ENCODE measurements at places on chromosomes 7 and 10.

DNA sequence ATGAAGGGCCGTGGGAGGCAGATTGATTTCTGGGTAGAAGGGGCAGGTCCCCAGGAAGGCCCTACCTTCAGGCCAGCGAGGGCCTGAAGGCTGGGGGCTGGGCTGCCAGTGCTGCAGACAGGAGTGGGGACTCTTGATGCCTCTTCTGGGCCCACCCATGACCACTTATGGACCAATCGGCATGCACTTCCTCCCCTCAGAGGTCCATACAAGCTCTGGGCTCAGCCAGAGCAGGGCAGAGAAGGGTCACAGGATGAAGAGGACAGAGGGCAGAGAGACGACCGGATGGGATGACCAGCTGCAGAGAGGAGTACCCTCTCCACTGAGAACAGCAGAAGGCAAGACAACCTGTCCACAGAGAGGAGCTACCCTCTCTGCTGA lies 120.1 kb downstream of the DYNC2I1 start:
- no peak for DNase-seq

GRCh38 chr10:59654007-59654406 lies 55.6 kb downstream of the SLC16A9 start:
- no peak for DNase-seq

DNA sequence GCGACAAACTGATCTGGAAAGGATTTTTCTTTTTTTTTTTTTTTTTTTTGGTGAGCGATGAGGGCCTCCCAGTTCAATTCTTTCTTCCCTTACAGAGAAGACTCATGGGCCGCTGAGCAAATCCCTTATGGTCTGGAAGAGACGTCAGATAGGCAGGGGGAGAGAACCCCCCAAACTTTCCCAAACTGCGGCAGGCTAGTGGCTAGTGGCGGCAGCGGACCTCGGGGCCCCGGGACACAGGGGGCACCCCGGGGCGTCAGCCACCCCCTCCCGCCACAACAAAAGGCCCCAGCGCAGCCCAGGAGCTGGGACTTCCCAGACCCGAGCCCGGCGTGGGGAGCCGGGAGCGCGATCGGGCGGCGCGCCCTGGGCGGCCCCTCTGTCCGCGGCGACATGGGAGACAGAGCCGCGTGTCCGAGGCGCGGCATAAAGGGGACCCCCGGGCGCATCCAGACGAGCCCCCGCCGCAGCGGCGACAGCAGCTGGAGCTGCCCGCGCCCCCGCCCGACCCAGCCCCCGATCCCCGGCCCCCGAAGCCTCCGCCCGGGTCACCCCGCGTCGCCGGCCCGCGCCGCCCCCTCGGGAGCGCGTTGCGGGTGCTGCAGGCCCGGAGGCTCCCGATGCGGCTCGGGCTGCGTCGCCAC lies 755 bp downstream of the FAM171A1 start:
- DNase-seq: peak; percentile 33

DNA sequence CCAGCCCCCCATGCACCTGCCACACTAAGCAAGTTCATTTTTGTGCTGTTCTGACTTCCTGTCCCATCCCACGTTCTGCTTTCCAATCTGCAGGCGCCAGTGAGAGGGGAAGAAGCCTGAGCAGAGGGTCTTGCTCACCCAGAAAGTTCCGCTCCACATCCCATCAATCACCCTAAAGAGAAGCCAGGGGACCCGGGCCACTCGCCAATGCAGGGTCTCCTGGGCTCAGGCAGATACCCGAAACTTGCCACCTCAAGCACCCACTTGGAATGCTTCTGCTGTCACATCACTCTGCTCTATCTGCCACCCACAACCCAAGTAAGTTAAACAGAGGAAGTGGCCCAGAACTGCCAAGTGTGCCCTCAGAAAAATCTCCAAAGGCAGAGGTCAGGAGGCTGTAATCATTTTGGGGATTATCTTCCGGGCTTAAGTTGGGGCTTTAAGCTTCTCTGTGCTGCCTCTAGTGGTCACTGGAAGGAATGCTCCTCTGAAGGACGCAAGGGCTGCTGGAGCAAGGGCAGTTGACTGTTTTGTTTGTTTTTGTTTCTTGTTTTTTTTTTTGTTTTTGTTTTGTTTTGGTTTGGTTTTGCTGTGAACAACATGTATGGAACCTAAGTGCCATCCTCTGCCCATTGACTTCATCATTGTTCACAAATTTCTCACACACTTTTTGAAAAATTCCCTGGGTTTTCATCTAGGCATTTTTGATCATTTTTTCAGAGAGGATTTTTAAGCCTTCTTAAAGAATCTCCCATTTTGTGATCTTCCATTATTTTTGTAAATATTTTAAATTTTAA lies 25.5 kb downstream of the PRR15 start:
- DNase-seq: peak; percentile 40

DNA sequence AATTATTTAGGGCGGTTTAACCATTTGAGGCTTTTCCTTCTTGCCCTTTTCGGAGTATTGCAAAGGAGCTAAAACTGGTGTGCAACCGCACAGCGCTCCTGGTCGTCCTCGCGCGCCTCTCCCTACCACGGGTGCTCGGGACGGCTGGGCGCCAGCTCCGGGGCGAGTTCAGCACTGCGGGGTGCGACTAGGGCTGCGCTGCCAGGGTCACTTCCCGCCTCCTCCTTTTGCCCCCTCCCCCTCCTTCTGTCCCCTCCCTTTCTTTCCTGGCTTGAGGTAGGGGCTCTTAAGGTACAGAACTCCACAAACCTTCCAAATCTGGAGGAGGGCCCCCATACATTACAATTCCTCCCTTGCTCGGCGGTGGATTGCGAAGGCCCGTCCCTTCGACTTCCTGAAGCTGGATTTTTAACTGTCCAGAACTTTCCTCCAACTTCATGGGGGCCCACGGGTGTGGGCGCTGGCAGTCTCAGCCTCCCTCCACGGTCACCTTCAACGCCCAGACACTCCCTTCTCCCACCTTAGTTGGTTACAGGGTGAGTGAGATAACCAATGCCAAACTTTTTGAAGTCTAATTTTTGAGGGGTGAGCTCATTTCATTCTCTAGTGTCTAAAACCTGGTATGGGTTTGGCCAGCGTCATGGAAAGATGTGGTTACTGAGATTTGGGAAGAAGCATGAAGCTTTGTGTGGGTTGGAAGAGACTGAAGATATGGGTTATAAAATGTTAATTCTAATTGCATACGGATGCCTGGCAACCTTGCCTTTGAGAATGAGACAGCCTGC lies 3.1 kb downstream of the FZD1 start:
- DNase-seq: no peak

DNA sequence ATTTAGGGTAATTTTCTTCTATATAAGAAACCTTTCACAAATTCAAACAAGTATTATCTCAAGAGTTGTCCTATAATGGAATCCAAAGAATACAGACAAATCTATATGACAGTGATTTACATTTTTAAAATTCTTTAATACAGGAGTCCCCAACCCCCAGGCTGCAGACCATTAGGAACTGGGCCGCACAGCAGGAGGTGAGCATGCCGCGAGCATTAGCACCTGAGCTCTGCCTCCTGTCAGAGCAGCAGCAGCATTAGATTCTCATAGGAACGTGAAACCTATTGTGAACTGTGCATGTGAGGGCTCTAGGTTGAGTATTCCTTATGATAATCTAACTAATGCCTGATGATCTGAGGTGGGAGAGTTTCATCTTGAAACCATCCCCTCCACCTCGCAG lies 37.7 kb downstream of the SNX13 start:
- no peak for DNase-seq

- no peak for DNase-seq
Measured at GRCh38 chr7:147803151-147803550, 787.4 kb upstream of the C7orf33 start.

DNA sequence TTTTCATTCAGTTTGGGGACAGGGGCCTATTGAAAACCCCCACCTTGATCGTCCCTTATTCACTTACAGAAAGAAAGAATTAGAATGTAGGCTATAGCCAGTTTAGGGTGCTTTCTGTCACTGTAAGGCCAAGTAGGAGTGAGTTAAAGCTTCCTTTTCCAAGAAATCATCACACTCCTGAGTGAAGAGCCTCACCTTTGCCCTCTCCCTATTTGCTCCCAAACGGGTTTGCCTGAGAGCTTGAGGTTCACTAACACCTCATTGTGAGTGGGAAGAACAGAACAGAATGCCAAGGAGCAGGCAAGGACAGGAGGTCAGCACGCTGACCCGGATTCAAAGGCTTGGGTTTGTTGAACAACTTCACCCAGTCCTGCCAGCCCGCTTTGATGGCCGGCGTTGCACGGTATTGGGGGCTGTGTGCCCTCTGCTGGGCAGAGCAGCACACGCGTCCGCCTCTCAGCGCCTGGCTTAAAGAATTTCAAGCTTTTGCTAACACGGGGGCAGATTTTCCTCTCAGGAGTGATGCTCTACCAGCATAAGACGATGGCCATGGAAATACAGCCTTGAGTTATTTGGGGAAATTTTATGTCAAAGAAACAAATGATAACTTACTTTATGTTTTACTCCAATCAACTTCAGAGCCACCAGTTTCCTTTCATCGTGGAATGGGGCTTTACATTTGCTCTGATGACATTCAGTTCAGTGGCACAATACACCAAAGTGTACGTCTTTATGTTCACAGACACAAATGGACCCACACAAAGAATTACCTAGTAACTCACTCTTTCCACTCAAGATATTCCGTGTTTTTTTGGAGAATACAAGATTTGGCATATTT lies 470.0 kb downstream of the SUGCT start:
- peak; percentile 15 for DNase-seq

DNA sequence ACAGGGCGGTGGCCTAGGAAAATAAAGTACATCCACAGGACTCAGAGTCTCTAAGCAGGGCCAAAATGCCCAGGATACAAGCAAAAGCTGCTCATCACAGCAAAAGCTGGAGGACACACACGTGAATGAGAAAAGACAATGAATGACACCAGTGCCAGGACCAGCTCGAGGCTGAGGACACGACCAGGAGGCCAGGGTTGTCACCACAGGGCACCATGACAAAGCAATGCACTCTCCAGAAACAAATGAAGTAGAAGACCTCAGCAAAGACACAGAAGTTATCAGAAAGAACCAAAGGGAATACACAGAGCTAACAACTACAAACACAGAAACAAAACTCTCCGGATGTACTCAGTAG lies 92.1 kb downstream of the FOXL3 start:
- DNase-seq: no peak

DNA sequence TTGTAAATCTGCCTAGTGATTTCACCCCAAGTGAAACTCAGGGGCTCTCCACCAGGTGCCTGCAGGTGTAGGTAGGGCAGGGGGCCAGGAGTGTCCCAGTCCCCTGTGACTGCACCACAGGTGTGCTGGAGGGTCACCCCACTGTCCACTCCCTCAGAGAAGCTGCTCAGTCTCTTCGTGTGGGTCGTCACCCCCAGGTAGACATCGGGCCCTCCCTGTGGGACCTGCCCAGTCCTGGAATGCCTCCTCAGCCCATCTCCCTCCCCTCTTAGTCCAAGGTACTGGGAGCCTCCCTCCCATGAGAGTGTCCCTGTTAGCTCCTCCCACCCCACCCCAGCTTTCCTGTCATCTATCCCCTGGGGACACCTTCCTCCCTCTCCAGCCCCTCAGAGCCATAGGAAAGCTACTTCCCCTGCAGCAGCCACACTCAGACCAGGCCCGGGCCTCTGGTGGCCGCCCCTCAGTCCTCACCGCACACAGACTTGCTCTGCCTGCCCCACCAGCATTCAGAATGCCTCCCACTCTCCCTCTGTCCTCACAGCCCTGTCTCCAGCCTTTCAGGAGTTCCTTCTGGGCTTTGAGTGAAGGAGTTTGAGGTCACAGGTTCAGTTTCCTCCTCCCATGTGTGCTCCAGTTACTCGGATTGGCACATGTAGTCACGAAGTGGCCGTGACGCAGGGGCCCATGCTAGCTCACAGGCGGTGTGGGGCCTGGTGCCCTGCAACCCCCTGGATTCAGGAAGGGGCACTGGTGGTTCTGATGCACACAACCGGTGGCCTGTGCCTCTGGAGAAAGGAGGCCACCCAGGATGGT lies 5.1 kb downstream of the ALOX5 start:
- no peak for DNase-seq

GRCh38 chr7:157501581-157501980 lies 164.8 kb downstream of the DNAJB6 start:
- no peak for DNase-seq

DNA sequence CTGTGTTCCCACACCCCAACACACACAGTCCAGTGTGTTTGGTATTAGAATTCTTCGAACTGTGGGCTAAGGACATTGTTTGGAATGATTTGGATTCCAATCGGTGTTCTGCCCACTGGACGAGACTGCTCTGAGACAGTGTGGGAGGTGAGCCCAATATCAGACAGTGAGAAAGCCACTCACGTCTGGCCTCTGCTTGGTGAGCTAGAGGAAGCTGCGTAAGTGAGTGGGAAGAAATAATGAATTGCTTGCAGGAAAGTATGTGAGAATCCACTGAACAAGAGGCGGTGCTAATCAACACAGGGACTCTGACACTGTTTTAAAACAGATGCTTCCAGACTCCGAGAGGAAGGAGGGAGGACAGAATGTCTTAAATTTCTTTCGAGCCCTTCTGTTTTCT lies 675.0 kb upstream of the ANKRD30A start:
- DNase-seq: peak; percentile 9

DNA sequence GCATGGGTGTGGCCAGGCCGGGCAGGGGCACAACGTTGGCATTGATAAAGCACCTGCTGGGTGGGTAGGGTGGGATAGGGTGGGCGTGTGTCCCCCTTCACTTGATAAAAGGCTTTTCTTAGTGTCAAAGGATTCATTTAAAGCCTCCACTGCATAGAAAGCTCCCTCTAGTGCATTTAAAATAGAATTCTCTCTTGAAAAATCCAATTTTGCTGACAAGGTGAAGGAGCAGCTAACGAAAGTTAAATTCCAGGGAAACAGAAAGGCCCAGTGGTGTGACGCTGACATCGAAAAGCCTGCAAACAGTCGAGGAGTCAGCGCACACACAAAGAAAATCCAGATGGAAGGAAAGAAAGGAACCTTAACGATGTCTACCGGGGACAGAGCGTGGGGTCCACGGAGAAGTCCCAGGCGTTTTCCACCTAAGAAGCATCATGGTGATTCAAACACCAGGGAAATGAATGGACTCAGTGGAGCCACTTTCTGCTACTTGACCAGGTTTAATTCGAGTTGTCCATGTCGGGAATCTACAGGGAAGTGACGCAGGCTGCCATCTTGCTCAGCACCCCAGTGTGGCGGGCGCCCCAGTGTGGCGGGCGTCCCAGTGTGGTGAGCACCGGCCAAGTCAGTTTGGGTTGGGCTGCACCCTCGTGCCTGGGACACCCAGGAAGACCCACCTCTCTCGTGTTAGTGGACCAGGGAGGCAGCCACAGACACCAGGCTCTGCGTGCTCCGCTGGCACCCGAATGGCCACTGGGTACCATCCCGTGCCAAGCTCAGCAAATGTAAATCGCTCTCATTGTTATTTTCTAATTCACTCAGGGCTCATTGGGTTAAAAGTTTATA lies 217.8 kb downstream of the DNAJB6 start:
- no peak for DNase-seq

- DNase-seq: no peak
Measured at GRCh38 chr7:98309566-98309965, 28.1 kb downstream of the BRI3 start.

GRCh38 chr10:46251857-46252847 lies 34.6 kb upstream of the ANTXRL start:
- no peak for DNase-seq

DNA sequence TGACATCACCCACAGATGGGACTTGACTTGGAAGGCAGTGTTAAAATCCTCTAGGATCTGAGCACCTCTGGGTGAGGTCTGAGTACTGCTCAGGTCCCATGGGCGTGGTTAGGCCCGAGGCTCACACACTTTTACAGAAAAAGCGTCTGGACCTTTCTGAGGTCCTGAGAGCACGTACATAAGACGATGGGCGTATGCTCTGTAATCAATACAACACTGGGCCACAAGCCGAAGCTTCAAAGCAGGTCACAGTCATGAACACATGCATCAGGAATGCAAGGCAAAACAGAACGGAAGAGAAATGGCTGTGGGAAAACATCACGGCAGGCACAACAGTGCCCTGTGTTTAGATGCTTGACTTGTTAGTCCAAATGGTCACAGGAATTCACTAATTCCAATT lies 112.2 kb downstream of the LARP4B start:
- peak; percentile 83 for DNase-seq
